ENCODE measurements at places on chromosomes 16 and 17.

- DNase-seq = no peak
These were observed 194.4 kb downstream of the MAP2K6 start for GRCh38 chr17:69608808-69609472.

DNA sequence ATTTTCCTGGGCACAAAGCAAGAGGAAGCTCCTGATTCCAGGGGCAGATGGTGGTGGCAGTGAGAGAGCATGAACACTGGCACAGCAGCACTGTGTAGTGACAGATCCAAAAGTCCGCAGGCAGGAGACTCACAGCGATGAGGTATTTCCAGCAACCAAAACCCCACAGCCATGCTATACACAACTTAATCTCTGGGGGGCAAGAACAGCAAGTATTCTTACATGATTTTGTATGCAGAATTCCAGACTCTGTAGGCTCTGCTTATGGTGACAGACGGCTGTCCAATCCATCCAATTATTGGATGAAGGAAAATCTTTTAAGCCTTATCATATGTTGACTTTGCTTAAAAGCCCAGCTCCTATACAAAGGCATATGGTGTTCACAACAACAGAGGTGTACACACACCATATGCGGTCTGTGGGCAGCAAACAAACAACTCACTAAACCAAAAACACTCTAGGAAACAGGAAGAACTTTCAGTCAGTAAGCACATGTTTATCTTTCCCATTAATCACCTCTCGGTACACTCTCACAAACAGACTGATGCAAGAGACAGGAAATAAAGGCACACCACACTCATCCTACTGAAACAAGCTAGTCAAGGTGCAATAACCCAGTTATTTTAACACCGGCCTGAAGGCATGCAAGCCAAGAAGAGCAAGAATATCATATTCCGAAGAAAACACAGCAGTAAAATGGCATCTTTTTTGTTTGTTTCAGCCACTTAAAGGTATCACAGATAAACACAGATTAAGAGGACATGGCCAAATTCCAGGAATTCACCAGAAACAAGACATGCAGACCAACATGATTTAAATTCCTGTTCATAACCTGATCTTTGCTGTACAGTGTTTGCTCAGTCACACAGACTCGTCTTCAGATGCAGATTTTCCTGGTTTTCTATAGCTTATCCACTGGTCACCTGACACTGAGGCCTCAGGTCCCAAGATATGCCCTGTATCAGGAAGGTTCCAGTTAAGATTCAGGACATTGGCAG lies 47.8 kb downstream of the ERN1 start:
- DNase-seq = no peak

GRCh38 chr16:9406038-9406712 lies 314.7 kb downstream of the HAPSTR1 start:
- DNase-seq = no peak

DNA sequence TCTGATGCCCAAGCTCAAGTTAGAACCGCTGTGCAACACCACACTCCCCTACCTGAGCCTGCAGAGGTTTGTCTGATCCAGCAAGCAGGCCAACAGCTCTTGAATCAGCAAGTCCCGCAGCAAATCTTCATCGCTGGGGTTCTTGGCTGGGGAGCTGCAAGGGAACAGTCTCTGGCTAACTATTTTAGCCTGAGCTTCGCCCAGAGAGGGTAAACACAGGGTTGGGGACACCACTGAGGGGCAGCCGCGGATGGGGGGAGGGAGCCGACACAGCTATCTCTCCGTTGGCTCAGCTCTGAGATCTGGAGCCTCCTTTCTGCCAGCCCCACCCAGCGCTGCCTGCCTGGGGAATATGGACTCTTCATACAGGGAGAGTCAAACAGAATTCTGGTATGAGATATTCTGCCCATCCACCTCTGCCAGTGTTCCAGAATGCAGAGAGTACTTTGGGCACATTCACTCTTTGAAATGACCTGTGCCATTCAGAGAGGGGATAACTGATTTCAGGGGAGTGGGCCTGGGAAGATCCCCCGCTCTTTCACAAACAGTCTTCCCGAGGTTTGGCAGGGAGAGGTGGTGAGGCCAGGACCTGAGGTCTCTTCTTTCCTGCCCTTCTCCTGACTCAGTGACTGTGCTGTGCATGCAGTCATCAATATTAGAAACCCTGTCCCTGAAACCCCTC lies 7.4 kb downstream of the GIP start:
- DNase-seq = no peak

DNA sequence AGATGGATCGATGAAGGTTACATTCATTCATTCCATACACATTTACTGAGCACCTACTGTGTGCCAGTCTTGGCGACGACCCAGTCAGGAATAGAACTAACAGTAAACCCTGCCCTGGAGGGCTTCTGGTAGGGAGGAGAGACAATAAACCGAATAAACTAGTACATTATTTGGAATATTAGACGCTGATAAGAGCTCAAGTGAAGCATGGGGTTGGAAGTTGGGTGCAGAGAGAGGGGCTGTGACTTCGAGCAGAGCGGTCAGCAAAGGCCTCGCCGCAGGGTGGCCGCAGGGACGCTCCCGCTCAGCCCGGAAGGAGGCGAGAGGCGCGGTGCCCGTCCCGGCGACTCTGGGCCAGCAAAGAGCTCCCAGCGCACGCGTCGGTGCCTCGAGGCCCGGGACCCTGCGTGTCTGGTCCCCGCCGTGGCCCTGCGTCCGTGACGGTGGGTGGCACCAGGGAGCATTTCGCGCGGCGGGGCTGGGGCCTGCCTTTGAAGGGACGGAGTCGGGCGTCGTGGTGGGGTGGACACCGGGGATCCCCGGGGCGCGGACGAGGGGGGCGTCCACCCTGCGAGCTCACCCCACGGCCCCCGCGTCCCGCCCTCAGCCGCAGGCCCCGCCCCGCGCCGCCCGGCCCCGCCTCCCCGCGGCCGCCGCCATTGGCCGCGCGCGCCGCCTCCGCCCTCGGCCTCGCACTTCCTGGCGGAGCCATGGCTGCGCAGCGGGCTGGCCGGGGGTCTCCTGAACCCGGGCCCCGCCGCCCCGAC lies at the start of gene KLHL36:
TSS of gene KLHL36 (plus strand) at position 684 of the 767 bp plus-strand sequence. CDS start 2,357 bp downstream, outside the sequence.
- DNase-seq = peak; percentile 63

GRCh38 chr17:77822302-77823030 lies 136.0 kb upstream of the TNRC6C start:
- DNase-seq = no peak

All from stimulated activated CD4-positive, alpha-beta T cell treated with anti-CD3 and anti-CD28 coated beads, Interleukin-1b, Interleukin-23, amount 100 ng/mL, for 1 hour (primary cell).